Transverse colon (tissue), 4 donors: ENCODE measurements at places on chromosomes 6 and 20. TPM values are rescaled to one million over a fixed set of nuclear protein-coding genes. Genes with fewer than 3 reads are reported as not detected.

DNA sequence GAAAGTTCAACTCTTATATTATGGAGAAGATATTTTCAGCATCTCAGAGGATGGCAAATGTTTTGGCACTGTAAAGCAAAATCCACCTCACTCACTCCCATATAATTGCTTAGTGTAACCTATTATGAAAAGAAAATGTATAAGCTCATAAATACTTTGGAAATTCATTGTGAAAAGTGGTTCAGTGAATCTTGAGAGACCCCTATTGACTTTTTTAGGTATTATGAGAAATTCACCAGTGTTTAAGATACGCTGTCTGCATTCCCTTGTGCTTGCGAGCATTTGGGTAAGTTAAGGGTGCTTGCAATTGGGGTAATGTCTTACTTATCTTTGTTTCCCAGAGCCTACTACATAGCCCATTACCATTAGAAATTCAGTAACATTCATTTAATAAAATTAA lies 66.3 kb upstream of the BMP5 start:
- no peak for DNase-seq

GRCh38 chr6:112202639-112203341 lies 51.6 kb downstream of the LAMA4 start:
- DNase-seq: no peak

- no peak for DNase-seq
Observed at GRCh38 chr20:6401893-6402557, 279.2 kb upstream of the FERMT1 start.

GRCh38 chr20:19729672-19730071 lies 28.4 kb upstream of the RIN2 start:
- DNase-seq: no peak

- DNase-seq: peak; percentile 44
Observed at GRCh38 chr20:51738877-51739447, 29.2 kb downstream of the ATP9A start.

GRCh38 chr20:48797850-48798747 lies 29.7 kb downstream of the PREX1 start:
- no peak for DNase-seq

GRCh38 chr6:152371775-152372174 lies 265.4 kb downstream of the SYNE1 start:
- no peak for DNase-seq

GRCh38 chr6:52724042-52724405 lies 39.3 kb downstream of the GSTA2 start:
- no peak for DNase-seq

GRCh38 chr6:84017709-84018452 lies 15.7 kb upstream of the MRAP2 start:
- no peak for DNase-seq

DNA sequence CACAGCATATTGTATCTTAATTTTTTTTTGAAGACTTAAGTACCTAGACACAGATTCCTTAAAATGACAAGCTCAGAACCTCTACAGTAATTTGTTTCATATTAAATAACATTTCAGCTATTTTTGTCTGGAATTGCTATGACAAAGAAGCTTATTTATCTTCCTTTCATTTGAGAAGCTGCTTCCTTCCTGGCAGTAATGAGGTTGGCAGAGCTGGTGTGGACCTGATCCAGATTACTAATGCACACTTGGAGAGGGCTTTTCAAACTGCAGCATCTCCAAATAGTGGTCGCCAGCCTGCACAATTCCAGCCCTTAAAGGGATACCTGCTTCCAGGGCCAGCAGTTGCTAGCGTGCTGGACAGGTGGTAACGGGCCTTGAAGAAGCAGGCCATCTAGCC lies 12.1 kb downstream of the PTCHD4 start:
- no peak for DNase-seq

DNA sequence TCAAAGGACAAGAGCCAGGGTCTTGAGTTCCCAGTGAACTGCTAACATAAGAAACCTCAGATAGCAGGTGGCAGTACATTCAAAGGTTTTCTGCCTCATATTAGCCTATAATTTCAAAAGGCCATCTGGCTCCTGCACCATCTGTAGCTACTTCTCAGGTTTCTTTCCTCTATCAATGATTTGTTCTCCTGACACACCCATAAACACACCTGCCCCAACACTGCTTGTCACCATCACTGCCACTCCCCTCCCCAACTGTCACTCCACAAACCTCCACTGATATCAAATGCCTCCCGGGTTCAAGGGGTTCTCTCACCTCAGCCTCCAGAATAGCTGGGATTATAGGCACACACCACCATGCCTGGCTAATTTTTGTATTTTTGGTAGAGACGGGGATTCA lies 152.7 kb upstream of the SLC22A16 start:
- no peak for DNase-seq

GRCh38 chr20:50321797-50322480 lies 131.3 kb downstream of the CEBPB start:
- peak; percentile 11 for DNase-seq

DNA sequence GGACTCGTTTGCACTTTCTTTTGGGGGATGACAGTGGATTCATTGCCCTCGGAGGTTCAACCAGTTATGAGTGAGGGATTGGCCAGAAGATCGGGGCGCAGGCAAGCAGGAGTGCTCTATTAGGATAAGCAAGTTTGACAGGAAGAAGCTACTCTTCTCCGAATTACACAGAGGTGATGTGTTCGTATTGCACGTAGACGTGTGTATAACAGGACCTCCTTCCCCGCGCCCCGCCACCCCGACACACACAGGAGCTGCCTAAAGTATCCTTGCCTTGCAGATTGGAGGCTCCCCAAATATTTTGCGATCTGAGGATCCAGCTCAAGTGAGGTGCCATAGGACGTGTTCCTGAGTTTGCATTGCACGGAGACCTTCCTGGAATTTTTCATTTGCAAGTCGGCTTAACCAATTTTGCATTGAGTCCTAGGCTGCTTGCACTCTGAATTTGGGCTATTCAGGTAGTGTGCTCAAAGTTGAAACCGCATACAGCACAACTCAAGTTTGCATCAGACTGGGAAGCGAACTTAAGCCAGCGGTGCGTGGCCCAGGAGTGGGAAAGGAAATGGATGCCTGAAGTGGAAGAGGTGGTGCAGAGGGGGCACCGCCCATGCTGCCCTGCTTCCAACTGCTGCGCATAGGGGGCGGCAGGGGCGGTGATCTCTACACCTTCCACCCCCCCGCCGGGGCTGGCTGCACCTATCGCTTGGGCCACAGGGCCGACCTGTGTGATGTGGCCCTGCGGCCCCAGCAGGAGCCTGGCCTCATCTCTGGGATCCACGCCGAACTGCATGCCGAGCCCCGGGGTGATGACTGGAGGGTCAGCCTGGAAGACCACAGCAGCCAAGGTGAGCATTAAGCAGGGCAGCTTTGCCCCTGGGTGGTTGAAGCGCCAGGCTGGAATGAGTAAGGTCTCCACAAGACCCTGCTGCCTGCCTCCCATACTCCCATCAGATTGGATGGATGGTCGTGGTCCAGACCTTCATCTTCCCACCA lies 770 bp downstream of the TCF19 start:
- DNase-seq: no peak

DNA sequence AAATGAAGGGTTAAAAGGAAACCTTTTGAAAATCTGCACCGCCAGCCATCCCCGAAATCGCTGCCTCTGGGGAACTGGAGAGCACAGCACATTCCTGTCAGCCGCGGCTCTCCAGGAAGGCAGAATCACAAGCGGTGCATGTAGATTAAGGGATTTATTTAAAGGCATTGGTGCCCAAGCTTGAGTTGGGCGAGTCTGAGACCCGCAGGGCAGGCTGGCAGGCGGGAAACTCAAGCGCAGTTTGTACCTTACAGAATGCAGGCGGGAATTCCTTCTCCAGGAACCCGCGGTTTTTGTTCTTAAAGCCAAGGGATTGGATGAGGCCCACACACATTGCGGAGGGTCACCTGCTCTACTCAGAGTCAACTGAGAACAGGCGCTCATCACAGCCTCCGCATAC lies 10.8 kb downstream of the GPR31 start:
- DNase-seq: no peak

DNA sequence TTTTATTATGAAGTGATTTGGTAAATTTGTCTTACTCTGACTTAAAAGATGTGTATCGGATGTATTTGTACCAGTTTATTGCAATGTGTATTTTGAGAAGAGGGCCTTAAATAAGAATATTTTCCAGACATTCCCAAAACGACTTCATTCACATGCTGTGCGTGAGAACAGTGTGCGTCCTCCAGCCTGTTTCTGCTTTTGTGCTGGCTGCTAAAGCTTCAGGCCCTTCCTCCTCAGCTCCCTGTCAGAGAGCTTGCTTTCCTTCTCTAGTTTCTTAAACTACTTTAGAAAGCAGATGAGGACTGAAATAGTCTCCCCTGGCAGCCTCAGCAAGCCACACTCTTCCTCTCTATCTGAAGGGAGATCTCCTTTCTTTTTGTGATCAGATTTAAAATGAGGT lies 157.8 kb downstream of the SAMD5 start:
- DNase-seq: no peak

ANGPT4 gene
- total RNA-seq: not detected

UBE3D gene
- 16.8 TPM for total RNA-seq

OXT gene
- total RNA-seq: not detected

CNPY3 gene
- total RNA-seq: 20.9 TPM

CRISP3 gene
- total RNA-seq: not detected

TRAM2 gene
- total RNA-seq: 14.1 TPM

BPIFA1 gene
- not detected for total RNA-seq

PSORS1C2 gene
- total RNA-seq: not detected
